ENCODE measurements at places on chromosomes 4 and X.

GRCh38 chr4:177441061-177441802, 1.0 kb downstream of the AGA start:
- DNase-seq = no peak

DNA sequence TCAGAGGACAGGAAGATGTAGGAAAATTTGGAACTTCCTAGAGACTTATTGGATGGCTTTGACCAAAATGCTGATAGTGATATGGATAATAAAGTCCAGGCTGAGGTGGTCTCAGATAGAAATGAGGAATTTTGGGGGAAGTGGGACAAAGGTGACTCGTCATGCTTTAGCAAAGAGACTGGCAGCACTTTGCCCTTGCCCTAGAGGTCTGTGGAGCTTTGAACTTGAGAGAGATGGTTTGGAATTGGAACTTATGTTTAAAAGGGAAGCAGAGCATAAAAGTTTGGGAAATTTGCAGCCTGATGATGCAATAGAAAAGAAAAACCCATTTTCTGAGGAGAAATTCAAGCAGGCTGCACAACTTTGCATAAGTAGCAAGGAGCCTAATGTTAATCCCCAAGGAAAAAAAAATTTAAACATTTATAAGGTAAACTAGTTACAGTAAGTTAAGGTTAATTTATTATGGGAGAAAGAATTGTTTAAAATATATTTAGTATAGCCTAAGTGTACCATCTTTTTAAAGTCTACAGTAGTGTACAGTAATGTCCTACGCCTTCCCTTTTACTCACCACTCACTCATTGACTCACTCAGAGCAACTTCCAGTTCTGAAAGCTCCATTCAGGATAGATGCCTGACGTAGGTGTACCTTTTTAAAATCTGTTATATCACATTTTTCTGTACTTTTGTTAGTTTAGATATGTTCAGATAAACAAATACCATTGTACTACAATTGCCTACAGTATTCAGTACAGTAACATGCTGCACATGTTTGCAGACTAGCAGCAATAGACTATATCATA, 101.2 kb downstream of the FAM13A start:
- no peak for DNase-seq

DNA sequence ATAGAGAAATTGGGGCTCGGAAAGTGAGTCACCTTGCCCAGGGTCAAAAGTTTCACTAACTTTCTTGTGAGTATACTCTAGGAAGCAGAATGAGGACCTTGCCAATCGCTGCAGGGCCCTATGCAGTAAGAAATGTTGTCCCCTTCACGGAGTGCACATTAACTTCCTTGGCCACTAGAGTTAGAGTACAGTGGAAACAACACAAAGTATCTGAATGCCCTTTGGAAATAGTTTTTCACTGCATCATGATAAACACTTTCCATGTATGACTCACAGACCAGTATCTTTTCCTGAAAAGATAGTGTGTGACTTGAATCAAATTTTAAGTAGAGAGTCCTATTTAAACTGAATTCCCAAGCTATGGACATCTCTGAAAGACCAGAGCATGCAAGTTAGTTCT, 45.5 kb upstream of the STK26 start:
- DNase-seq = no peak

DNA sequence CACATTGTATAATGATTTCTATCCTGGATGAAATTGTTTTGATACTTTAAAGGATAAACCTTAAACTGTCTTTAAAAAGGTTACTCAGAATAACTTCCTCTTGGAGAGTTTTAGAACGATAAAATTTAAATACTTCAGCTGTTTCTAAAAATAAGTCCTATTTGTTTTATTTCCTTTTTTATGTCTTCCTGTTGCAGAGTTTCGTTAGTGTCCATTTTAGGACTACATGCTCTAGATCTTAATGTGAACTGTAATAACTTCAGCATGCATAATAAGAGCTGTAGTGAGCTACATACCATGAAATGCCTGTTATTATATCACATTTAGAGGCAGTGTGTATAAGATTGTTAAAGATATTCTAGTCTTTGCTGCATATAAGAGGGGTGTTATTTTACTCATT, 14.6 kb downstream of the ATP10D start:
- no peak for DNase-seq

DNA sequence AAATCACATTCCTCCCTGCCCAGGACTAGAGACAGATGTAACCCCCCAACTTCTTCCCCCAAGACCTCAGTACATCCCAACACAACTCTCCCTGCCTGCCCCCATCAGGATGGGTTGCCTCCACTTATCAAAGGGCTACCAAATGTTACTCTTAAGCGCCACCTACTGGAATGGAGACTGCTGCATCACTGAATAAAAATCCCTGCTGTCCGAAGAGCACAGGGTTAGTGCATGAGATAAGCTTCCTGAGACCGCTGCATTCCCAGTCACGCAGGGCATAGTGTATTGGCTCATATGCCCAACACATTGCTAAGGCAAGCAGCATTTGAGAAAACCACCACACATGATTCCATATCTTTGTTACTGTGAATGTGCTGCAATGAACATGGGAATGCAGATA, 544.5 kb downstream of the PPP4R3C start:
- no peak for DNase-seq

- DNase-seq = no peak
Measured at GRCh38 chr4:38869511-38869910, 1.9 kb downstream of the FAM114A1 start.

DNA sequence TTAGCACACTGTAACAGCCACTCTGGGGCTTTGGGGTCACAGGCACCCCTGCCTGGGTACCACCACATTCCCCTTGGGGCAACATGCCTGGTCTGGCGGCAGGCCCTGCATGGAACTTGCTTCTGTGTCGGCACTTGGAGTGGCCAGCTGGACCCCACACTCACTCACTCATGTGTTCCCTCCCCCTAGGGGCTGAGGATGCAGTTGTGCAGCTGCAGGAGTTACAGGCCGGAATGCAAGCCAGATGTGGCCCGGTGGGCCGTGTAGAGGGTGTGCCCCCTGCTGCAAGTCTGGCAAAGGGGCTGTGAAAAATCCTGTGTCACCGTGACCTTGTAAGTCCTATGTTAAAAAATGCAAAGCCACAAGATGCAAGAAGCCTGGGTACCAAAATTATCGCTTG, 34.2 kb downstream of the ATXN3L start:
- DNase-seq = no peak

DNA sequence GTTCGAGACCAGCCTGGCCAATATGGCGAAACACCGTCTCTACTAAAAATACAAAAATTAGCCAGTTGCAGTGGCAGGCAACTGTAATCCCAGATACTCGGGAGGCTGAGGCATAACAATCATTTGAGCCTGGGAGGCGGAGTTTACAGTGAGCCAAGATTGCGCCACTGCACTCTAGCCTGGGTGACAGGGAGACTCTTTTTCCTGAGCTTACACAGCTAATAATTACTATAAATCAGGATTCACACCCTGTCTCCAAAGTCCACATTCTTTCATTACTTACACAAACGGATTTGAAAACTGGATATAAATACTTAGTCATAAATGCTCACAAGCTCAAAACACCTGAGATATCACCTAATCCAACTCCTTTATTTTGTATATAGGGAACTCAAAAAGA, 151.6 kb downstream of the LRBA start:
- DNase-seq = no peak

GRCh38 chr4:112726041-112726440, 89.1 kb downstream of the LARP7 start:
- DNase-seq = no peak

GRCh38 chrX:5042563-5042962, 1186.1 kb downstream of the NLGN4X start:
- no peak for DNase-seq

- DNase-seq = no peak
Measured at GRCh38 chr4:16721613-16722291, 176.7 kb downstream of the LDB2 start.

DNA sequence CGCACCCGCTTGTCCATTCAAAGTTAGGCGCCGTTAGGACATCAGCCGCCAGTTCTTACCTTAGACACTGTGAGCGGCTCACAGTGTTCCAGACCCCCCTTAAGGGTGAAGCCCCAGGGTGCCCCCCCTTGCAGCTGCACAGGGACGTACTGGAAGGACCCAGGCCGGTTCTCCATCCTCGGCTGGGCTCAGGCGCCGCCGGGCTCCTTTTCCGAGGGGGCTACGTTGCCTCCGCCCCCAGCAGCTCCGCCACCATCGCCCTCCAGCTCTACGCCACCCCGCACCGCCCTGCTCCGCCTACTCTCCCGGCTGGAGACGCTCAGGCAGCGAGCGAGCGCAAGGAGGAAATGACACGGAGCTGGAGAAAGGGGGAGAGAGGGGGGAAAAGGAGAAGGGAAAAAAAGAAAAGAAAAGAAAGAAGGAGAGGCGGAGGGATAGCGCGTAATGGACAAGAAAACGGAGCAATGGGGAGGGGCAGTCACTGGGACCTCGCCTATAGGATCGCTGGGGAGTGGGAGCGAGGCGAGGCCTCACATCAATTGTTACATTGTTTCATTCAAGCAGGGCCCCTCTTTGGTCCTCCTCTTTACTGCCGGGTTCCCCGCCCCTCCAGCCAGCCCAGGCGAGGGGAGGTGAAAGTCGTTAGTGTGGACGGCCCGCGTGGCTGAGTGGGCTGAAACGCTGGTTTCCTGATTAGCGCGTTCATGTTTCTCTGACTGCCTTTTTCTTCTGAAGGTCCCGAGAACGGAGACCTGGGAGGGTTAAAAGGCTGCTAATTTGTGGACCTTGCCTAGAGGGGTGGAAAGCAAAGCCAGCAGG, at the start of gene SHROOM4:
Gene SHROOM4 (minus strand): TSS at position 352 of the 819 bp plus-strand sequence. CDS start 176 bp downstream, at position 176.
- DNase-seq = no peak

- DNase-seq = no peak
Measured at GRCh38 chr4:88341227-88342192, 37.1 kb upstream of the HERC6 start.

DNA sequence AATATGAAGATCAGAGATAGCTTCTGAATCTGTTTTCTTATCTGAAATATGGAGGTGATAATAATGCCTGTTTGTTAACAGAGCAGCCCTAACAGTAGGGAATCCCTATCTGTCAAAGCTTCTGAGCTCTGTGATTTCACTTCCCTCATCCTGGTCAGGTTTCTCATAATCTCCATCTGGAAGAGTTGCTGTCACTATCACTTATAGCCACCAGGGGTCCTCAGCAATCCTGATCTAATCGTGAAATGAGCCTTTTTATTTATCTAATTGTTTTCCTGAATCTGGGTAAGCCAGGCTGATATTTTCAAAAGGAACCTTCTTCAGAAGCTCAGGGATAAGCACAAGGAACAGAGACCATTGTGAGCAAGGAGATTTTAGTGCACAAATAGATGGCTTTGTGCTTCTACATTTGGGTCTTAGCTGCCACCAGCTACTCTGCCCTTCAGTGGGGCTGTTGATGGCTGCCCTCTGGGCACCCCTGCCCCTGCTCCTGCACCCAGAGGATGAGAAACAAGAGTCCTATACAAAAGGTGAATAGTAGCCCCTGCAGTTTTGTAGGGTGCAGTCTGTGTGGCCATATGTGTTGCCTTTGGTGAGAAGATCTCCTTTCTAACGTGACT, 196.4 kb upstream of the RADX start:
- no peak for DNase-seq

DNA sequence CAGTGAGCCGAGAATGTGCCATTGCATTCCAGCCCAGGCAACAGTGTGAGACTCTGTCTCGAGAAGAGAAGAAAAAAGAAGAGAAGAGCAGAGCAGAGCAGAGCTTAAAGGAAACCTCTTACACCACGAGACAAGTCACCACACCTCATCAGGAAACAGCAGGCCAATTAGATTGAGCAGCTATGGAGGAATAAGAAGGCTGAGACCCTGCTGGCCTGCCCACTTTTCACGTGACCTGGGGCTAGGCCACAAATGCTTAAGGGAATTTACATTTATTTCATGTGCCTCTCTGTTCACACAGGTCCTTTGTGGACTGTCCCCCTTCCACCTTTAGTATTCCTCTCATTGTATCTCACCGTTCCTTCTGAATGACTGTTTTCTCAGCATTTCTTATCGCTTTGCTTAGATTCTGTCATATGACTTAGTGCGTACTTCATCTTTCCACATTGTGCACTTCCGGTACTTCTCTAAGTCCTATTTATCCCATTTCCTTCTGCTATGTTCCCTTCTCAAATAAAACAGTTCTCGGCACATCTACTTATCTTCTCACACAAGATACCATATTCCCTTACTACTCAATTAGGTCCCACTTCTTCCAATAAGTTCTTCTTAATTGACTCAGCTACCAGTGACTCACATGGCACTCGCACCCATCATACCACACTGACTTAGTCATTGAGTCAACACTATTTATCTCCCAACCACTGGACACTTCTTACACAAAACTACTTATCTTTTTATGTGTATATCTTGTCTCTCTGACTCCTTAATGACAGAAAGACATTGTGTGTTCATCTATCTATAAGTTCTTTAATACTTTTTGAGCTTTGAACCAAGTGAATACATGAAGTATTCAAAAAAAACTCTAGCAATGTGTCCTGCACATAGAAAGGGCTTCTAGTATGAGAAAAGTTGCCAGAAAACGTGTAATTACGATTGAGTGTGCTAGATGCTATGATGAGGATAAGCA, 11.0 kb downstream of the CUL4B start:
- no peak for DNase-seq

DNA sequence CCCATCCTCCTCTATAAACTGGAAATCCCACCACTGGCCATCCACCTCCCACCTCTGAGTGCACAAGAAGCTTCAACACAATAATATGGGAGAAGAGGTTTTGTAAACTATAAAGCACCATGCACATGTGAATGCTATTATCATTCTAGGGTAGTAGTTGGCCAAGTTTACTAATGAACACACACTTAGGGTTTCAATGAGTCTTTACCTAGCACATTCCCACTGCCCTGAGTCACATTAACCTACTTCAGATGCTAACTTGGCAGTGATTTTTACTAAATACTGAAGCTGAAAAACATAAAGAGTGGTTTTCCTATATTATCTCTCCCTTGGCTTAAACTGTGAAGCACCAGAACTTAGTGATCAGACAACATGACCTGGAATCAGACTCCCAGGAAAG, 93.9 kb downstream of the SH3KBP1 start:
- DNase-seq = no peak

GRCh38 chr4:2843941-2844584, 419 bp downstream of the ADD1 start:
- no peak for DNase-seq

Data from stimulated activated CD8-positive, alpha-beta memory T cell treated with anti-CD3 and anti-CD28 coated beads, Interleukin-4, amount 100 ng/mL, for 4 hours (primary cell).